Activated T-cell treated with anti-CD3 and anti-CD28 coated beads for 24 hours (primary cell): ENCODE measurements at places on chromosomes 12 and 14.

DNA sequence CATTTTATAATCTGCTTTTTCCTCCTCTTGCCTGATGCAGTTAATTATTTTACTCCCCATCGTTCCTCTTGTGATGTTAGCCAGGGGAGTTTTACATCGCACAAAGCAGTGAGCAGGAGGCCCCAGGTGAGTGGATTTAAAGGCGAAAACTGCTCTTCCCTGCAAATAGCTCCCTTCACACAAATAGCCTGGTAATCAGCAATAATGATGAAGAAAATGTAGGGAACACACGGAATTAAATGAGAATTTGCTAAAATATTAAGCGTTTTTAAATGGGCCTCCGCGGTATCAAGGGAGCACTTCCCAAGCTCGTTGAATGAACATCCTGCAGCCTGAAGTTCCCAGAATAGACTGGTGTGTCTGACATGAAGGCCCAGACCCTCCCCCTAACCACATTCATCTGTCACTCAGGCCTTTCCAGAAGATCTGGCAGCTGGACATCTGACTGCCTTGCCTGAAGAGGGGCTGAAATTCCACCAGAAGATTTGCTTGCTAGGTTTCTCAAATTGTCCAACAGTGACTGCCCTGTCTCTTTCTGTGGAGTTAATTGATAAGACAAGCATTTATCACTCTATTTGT is 127.2 kb downstream of the CCDC60 start:
- no peak for DNase-seq

DNA sequence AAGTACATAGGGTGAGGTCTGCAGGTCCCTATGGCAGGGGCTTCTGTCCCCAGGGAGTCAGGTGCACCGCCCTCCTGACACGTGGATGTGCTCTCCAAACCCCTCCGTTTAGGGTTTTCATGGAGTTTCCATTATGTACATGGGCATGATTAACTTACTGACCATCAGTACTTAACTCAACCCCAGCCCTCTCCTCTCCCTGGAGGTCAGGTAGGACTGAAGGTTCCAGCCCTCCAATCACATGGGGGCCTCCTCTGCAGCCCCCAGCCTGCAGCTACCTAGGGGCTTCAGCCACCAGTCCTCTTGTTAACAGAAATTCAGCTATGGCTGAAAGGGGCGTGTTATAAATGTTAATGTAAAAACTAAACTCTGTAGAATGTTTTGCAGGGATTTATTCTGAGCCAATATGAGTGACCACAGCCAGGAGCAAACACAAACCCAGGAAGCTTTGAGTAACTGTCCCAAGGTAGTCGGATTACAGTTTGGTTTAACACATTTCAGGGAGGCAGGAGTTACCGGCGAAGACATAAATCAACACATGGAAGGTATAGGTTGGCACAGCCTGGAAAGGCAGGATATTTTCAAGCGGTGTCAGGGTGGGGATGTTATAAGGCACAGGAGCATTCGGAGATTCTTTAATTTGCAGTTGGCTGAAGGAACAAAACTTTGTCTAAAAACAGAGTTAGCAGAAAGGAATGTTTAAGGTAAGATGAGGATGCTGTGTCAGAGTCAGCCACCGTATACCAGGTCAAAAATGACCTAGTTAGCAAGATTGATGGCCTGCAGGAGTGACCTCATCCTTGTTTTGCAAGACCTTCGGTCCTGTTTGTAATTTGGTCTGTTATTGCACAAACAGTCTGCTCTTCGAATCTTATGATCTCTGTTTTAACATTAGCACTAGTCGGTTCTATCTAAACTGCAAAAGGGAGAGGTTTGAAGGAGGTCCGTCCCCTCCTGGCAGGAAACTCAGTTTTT is 75.2 kb downstream of the TNFAIP2 start:
- DNase-seq = no peak

DNA sequence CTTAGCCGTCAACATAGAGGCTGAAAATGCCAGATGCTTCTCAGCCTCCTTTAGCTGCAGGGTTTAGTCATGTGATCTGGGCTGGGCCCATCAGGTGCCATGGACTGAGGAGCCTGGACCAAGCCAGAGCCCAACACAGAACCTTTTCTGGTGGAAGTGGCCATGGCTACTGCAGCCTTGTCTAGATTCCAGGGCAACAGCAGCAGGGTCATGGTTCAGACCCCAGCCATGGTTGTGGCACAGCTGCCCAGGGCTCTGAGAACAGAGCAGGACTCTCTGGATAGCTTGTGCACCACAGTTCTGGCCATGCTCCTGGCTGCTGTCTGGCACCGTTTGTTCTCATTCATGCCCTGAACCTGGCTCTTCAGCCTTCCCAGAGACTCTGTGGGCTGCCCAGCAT is 47.0 kb upstream of the PTGR2 start:
- DNase-seq = no peak

DNA sequence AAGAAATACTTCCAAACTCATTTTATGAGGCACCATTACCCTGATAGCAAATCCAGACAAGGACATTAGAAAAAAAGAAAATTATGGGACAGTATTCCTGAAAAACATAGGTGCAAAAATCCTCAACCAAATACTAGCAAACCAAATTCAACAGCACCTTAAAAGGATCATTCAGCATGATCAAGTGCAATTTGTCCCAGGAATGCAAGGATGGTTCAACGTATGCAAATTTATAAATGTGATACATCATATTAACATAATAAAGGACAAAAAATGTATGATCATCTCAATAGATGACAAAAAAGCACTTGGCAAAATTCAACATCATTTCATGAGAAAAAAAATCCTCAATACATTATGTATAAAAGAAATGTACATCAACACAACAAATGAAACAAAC is 162.9 kb downstream of the DUSP6 start:
- no peak for DNase-seq

GRCh38 chr14:76615331-76615730 is 145.9 kb upstream of the VASH1 start:
- DNase-seq = no peak

DNA sequence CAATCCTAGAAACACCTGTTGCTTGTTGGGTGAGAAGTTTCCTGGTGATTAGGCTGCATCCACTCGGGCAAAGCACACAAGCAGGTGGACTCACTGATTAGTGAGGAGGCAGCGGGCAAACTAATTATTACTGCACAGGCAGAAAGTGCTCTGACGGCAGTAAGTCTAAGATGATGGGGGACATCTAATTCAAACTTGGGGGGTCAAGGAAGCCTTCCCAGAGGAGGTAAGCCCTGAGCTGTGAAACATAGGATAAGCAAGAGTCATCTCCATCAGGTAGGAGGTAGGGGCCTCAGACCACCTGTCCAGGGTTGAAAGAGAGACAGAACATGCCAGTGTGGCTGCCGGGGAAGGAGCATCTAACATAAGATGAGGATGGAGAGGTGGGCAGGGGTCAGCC is 1578.4 kb upstream of the TMEM132C start:
- no peak for DNase-seq

DNA sequence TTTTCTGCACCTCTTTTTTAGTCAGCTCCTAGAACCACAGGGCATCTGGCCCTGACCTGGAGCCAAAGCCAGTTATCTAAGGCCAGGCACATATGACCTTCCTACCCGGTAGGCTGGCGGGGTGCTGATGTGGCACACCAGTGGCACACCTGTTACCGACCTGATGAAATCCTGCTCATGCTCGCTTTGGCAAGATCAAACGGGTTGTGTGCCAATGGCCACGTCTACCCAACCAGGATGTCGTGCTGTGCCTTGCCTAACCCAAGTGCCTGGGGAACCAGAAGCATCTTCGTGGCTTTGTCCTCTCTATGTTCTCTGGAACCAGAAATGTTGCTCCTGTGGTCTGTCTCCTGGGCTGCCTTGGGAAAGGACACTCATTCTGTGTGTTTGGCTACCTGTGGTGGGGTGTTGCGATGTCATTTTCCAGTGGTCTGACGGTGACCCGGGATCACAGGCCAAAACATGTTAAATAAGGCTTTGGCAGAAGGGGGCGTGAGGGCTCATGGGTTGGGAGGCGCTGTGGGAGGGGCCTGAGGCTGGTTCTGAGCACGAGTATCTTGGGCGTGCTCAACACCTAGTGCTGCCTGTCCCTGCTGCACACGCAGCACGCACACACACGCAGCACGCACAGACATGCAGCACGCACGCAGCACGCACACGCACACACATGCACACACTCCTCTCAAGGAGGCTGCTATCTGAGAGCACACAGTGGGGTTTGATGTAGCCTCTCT is 27.9 kb downstream of the CCNK start:
- DNase-seq = no peak

DNA sequence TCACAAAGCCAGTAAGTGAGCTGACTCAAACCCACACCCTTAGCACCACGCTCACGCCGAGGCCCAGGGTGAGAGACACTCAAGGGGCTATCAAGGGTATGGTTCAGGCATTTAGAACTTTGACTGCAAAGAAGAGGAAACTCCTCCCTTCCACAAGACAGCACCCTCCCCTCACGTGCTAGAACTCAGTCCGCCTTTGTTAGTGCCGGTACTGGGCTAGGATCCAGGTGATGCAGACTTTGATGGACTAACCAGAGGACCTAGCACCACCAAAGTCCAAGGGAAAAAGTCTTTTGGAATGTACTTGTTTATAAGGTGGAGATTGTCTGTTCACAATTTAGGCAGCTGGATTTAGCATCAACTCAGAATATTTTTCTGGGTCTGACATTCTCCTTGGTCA is 33.7 kb downstream of the VWF start:
- DNase-seq = no peak
